ENCODE measurements at places on chromosomes 2 and 18. TPM values are rescaled to one million over a fixed set of nuclear protein-coding genes. Genes with fewer than 3 reads are reported as not detected.

Gene RND3
- 9.6 TPM for total RNA-seq

Gene ATOH8
- total RNA-seq, result 116 TPM

Gene IL36A
- total RNA-seq, result not detected

Gene CSRNP3
- 1.3 TPM for total RNA-seq

Gene LCT
- not detected for total RNA-seq

Gene REG3A
- not detected for total RNA-seq

Gene CYS1
- 5.9 TPM for total RNA-seq

Gene SLC30A3
- total RNA-seq, result 9.4 TPM

Gene CRACDL
- 5.3 TPM for total RNA-seq

Gene LIMS4
- total RNA-seq, result 2.9 TPM

- DNase-seq, result no peak
Measured at GRCh38 chr2:55137024-55137958, 87.0 kb upstream of the RTN4 start.

DNA sequence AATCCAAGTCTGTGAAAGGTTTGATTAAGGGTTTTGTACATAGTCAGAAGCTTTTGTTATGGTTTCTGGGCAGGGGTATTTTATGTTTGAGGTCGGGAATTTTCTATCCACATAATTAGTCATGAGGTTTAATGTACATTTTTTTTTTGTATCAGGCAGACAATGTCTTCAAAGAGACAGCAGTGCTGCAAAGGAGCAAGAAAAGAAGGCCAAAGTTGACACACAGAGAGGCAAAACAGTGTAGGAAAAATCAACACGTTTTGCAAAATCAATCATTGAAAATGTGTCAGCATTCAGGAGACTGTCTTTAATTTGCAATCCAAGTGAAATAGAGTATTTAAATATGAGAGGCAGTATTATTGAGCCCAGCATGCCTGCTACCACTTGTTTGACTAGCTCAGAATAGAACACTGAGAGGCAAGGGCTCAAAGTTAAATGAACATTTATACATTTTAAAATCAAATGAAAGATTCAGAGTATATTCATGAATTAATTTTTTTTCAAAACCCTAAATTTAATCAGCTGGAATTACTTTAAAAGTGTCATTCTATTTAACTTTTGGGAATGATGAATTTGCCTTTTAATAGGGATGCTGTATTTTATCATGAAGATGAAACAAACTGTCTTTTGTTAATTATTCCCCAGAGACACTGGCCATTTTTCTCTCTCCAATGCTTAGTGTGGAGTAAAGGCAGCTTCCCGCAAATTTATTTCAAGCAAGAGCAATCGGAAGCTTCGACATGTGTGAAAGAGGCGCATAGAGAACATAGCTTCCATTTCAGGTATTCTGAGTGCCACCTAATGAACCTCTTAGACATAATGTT is 11.3 kb downstream of the VRK2 start:
- no peak for DNase-seq

DNA sequence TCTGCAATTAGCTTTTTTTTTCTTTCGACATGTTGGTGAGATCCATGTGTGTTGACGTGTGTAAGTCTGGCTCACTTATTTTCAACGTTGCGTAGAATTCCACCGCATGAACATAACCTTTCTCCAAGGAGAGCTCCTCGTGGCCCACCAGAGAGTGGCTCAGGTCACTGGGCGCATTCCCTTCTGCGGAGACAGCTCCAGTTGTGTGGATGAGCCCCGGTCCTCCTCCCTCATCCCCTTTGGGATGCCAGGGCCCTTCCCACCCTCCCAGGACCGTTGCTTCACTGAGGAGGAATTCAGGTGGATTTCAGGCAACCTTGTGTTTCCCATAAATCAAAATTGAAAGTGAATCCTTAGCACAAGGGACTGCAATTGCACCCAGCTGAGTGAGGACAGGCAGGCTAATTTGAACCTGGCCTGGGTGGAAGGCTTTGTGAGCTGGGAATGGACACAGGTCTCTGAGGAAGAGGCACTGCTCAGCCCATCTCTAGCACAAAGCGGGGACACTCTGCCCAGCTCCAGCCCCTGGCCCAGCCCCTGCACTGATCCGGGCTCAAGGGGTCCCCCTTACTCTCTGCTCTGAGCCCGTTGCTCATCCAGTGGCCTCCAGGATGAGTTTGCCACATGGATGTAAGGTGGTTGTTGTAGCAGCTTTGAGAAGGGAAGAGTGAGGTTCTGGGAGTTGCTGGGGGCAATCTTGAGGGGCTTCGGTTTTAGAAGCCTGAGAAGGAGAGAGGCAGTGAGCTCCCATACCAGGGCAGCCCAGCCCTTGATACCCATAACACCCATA is 57.8 kb upstream of the HAAO start:
- DNase-seq, result no peak

DNA sequence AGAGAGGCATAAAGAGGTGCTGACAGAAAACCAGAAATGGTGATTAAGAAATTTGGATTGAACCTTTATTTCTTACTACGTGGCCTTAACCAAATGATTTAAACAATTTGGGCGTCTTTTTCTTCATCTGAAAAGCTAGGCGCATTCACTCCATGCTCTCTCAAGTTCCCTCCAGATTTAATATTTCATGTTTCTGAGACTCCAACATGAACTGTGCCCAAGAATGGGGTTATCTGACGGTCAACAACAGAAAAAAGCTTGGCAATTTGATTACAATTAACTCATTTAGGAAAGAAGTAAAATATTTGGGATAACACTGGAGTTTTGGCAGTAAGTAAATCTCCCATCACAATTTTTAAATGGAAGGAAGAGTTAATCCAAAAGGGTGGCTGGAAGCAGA is 345.4 kb downstream of the ARHGAP15 start:
- no peak for DNase-seq

DNA sequence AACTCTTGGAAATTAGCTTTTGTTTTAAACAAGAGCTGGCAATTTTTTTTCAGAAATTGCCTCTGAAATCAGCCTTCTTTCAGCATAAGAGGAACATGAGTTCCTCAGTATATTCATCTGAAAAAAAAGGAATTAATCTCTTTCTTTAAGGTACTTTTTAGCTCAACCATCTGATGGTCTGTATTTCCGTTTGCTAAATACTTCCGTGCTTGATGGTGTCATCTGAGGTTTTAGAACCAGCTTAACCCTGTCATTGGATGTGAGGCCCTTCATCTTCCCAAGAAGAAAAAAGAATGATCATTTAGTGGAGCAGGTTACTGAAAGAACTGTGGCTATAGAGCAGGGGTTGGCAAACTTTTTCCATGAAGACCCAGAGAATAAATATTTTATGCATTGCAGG is 175.0 kb downstream of the TRABD2A start:
- DNase-seq, result no peak

DNA sequence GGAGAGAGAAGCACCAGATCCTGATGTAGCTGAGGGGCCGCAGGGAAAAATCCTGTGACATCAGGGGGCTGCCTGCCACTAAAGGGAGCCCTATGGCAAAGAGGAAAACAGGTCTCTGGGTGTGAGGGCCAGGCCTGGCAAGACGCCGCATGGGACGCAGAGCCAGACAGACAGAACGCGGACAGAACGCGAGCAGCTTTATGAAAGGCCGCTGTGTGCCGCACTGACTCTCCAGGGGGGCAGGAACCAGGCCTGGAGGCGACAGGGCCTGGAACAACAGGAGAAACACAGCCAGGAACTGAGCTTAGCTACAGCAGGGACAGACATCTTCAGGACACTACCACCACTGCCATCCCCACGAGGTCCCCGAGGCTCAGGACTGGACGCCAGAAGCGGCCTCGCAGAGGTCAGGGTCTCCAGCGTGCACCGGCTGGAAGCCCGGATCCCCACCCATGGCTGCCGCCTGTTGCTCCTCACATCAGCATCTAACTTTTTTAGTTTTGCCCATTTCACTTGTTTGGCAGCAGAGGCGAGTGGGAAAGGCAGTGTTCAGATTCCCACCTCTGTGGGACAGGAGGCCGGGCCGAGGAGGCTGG is 131.6 kb downstream of the VAPA start:
- DNase-seq, result no peak

DNA sequence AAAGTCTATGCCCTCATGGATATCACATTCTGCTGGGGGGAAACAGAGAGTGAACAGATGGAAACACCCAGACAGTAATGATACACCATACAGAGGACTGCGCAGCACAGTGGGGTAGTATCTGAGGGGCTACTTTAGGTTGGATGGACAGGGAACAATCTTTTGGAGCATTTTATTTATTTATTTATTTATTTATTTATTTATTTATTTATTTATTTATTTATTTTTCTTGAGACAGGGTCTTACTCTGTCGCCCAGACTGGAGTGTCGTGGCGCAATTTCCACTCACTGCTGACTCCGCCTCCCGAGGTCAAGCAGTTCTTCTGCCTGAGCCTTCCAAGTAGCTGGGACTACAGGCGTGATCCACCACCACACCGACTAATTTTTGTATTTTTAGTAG is 89.2 kb downstream of the TGOLN2 start:
- no peak for DNase-seq

DNA sequence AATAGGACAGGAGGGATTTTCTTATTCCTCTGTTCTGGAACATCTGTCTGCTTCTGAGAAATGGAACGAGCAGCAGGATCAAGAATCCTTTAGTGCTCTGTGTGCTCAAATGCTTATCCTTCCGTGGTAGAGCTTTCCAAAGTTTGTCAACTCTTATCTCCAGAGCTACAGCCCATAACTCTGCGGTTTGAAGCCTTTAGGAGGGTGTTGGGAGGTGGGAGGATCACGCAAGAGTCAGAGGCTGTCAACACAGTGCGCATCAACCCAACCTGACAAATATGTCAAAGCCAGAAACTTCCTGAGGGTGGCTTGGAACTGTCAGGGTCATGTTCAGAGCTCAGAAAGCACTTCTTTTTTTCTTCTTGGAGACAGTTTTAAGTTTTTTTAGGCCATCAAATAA is 95.9 kb downstream of the CRIM1 start:
- DNase-seq, result no peak

DNA sequence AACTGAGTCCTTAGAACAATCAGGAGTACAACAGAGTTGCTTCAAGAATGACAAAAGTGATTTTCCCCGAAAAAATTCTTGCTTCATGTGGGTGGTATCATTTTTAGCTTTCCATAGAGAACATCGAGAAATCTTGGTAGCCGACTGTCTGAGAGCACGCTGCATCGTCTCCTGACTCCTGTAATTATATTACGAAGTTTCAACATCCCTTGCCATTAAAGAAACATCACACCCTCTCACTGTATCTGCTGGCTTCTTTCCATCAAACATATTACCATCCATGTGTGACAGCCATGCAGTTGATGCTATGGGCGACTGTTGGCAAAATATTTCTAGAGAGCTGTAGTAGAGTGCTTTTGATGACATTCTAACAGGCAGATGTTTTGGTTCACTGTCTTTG is 311.2 kb downstream of the CMPK2 start:
- DNase-seq, result no peak

DNA sequence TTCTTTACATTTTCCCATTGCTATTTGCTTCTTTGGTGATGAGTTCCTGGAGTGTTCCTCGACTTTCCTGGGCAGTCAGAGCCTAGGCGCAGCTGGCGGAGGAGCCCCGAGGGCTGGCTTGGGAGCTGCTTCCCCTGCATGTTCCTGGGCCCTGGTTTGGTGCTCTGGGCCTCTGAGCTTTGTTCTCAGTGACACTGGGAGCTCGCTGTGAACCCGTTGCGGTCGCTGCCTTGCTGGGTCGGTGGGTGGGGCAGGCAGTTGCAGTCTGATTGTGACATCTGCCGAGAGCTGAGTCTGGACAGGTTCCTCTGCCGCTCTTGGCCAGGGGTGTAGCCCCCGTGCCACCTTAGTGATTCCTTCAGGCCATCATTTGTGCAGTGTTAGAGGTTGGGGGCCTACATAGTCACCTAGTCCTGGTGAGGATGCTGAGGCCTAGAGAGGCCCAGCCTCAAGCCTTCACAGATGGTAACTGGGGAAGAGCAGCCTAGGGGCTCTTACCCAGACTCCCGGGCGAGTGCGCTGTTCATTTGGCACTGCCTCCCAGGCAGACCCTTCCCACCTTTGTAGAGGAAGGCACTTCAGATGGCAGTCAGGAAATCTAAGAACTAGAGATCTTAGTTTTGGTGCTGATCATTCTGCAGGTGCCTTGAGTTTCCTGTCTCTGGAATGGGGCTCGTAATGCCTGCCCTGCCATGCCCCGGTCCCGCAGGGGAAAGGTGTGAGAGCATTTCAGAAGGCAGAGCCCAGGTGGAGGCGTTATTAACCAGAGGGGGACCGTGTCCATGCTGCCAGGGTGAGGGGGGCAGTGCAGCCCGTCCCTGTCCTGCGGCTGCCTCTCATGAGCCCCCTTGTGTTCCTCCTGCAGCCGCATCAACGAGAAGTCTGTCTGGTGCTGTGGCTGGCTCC is 8.4 kb downstream of the ASB1 start:
- no peak for DNase-seq

DNA sequence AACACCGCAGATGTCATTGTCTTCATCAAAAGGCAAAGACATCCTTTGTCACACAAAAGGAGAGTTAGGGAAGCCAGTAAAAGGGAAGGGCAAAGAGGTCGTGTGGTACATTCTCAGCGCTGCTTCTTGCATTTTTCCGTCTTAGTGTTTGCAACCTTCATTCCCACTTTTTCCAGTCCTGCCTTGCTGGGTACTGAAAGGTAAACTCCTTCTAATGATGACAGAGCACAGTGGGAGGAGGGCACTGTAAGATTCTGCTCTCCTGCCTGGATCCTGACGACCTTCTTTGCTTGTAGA is 424.3 kb upstream of the MEX3C start:
- DNase-seq, result no peak

- no peak for DNase-seq
Measured at GRCh38 chr2:52964916-52965530, 802.6 kb upstream of the CHAC2 start.

DNA sequence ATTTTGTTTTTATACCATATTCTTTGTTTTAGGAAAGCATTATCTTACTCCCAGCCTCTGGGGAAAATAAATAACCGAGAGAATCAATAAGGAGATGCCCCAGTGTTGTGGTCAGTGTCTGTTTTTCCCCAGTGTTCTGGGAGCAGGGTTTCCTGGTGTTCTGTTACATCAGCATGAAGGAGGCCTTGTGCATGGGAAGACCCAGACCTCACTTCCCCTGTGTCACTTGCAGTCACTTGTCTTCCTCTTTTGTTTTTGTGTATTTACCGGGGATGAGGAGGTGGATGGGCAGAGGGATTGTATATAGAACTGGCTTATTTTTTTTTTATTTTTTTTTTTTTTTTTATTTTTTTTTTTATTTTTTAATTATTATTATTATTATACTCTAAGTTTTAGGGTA is 45.0 kb upstream of the MGAT5 start:
- DNase-seq, result no peak

- DNase-seq, result no peak
Measured at GRCh38 chr2:85250045-85250444, 77.7 kb downstream of the TGOLN2 start.

GRCh38 chr18:30406728-30407127 is 635.8 kb downstream of the DSC3 start:
- no peak for DNase-seq
